ENCODE measurements at places on chromosomes 11 and 22.

GRCh38 chr11:104523611-104524010 lies 359.7 kb upstream of the PDGFD start:
- no peak for DNase-seq

DNA sequence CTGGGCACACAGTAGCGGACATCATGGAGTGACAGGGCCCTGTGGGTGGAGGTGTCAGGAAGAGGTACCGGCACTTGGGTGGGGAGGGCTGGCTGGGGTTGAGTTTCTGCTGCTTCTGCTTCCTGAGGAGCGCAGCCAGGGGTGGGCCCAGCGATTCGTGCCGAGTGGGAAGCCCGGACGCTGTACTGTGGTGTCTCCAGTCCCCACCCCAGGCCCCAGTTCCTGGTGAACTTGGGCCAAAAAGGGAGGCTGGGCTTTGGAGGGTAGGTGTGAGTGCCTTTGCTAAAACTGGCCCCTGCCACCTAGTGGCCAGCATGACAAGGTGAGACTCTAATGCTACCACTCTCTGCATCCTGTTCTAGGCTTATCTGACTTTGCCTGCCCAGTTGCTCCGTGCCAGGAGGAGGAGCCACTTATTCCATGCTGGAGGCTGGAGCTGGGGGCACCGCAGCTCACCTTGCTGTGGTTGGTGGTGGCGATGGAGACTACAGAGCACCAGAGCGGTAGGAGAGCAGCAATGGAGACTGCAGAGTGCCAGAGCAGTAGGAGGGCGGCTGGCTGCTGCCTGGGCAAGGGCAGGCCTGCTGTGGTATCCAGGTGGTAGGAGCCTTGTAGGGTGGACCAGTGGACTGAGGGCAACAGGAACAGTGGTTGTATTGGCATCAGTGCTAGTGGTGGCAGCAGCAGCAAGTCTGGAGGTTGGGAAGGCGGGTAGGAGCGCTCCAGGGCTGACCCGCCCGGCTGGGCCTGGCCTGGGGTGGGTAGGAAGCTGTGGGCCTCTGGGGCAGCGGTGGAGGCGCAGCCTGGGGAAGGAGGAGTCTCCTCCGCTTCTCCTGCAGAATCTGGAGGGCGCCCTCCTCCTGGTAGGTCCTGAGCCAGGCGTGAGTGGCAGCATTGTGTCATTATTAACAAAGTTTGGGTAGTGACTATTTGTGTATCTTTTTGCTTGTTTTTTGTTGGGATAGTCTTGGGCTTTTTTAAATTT lies 2.2 kb upstream of the RFPL2 start:
- DNase-seq, result no peak

DNA sequence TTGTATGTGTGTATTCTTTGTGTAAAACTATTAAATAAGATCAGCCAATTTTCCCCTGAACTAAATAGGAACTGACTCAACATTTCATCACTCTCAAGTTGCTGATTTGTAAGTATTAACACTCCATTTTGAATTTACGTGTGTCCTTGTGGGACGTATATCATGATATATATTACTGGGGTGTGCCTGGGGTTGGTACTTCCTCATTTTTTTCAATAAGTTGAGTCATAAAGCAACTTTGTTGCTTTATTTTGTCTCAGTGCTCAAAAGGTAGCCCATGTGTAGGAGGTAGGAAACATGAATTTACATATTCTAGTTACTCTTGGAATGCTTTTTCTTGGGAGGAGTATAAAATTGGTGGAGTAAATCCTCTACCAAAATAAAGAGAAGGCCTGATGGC lies 193.9 kb upstream of the RAG2 start:
- no peak for DNase-seq

- DNase-seq, result no peak
Measured at GRCh38 chr22:36879775-36880174, 19.0 kb downstream of the NCF4 start.

DNA sequence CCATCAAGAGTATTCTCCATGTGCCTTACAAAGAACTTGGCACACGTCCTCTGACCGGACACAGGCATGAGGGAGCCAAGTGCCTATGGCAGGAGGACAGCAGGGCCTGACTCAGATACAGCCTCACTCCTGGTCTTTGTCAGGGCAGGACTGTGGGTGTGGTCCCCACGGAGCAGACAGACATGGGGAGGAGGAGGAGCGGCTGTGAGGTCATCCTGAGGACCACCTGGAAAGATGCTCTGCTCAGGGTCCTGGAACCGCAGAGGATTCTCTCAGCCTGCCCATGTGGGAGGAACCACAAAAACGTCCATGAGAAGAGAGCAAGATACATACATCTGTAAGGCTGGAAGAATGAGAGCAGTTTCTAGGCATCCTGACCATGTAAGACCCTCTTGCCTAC lies 576.3 kb downstream of the BRD1 start:
- DNase-seq, result no peak

DNA sequence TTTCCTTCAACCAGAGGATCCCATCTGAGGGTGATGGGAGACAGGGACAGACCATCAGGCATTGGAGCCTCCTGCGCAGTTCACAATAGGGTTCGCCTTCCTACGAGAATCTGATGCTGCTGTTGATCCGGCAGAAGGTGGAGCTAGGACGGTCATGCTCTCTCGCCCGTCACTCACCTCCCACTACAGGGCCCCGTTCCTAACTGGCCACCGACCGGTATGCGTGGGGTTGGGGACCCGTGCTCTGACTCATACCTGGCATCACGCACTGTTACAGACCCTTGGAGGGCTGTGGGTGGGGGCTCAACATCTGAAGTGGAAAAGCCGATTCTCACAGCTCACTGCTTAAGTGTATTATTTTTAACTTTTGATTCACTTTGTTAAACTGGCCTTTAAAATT lies 402.3 kb downstream of the BRD1 start:
- no peak for DNase-seq

DNA sequence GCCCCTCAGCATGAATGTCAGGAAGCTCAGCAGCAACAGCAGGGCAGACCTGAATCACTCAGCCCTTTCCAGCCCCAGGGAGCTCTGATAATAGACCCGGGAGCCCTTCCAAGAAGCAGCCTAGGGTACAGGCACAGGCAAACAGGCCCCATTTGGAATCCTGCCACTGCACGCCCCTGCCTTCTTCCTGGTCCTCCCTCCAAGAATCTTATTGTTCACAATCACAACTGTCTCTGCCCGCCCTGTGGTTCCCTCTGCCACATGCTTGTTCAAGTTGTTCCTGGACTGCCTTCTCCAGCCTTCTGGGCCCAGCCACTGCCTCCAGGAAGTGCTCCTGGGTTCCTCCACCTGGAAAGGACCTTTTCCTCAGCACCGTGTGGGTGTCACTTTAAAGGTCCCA lies 54.6 kb downstream of the LRRC32 start:
- peak; percentile 12 for DNase-seq

- peak; percentile 63 for DNase-seq
Measured at GRCh38 chr11:73866586-73866996, 10.1 kb downstream of the COA4 start.

- no peak for DNase-seq
Measured at GRCh38 chr11:122107566-122107965, 8.4 kb downstream of the BLID start.

- no peak for DNase-seq
Measured at GRCh38 chr22:38844315-38845003, 631 bp upstream of the NPTXR start.

DNA sequence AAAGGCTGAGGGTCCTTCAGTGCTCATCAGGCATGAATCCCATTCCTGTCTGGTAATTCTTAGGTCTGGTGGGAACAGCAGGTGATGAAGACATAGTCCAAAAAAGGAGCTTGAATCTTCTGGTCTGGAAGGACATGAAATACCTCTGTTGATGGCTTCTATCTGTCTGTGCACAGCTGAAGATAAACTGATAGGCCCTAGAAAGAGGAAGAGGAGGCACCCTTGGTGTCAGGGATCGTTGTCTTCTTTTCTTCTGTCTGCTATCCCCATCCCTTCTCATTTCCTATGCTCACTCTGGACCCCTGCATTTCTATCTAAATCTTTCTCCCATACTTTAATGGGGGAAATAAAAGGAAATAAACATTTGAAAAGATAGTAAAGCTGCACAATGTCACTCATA lies 9.4 kb downstream of the AGBL2 start:
- DNase-seq, result no peak

DNA sequence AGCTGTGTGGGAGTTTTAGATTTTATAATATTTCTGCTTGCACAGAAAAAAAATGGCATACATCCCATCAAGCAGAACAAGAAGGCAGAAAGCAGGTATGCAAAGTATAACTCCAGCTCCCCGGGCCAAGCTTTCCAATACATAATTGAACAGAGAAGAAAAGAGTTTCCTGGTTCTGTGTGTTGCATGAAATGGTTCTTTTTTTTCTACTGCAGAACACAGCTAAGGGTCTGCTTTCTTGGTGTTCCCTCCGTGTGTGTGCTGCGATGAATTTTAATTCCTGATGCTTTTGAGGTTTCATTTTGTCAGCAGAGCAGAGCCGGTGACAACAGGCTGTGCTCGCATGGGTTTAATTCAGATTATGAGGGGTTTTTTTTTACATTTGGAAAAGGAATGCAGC lies 70.7 kb upstream of the TTC12 start:
- DNase-seq, result no peak
